ENCODE measurements at places on chromosomes 7 and 10.

DNA sequence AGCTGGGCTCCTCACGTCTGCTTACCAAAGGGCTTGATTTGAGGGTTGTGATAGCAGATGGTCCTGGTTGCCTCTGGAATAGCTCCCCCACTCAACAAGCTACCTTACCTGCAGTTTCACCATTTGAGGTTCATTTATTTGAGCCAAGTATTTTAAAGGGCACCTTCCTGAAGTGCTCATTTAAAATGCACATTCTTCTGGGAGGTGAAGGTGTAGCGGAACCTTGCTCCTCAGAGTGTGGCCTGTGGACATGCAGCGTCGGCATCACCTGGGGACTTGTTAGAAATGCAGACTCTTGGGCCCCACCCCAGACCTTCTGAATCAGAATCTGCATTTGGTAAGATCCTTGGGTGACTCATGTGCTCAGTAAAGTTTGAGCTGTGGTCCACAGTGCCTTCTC lies 2.3 kb downstream of the CDH23 start:
- no peak for DNase-seq

GRCh38 chr10:79034271-79034876 lies 34.4 kb upstream of the ZMIZ1 start:
- no peak for DNase-seq

- no peak for DNase-seq
These were observed 665.6 kb downstream of the MAGI2 start for GRCh38 chr7:78787854-78788253.

DNA sequence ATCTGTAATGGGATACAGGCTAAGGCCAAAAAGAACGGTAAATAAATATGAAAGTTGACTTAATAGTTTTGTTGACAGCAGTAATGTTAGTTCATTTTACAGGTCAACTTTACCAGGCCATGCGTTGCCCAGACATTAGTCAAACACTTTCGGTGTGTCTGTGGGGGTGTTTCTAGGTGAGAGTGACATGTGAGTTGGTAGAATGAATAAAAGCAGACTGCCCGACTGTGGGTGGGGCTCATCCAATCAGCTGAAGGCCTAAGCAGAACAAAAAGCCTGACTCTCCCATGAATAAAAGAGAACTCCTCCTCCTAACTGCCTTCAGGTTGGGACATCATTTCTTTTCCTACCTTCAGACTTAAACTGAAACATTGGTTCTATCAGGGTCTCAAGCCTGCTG lies 132.3 kb downstream of the MTPAP start:
- DNase-seq = no peak

DNA sequence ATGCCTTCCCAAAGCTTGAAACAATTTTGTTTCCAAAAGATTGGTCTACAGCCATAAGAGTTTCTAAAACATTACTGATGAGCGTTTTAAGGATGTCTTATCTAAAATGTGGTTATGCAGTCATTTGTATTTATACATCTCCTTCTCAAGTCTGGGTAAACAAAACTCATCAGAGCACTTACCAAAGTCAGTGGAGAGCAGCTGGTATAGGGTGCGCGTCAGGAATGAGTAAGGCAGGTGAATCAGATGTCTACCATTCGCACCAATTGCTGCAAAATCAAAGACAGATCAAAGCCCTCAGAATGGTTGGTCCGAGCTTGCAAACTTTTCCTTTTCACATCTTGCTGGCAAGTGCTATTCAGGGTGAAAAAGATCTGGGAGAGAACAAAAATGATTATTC lies 65.6 kb upstream of the FAM171A1 start:
- no peak for DNase-seq

- no peak for DNase-seq
These were observed 16.9 kb downstream of the VENTX start for GRCh38 chr10:133254421-133255120.

- DNase-seq = no peak
These were observed 473.7 kb downstream of the TYW1 start for GRCh38 chr7:67470256-67470751.

GRCh38 chr10:44995914-44996669 lies 4.6 kb upstream of the ZNF22 start:
- no peak for DNase-seq

GRCh38 chr7:68706291-68706690 lies 892.0 kb upstream of the AUTS2 start:
- no peak for DNase-seq

- peak; percentile 9 for DNase-seq
These were observed 535.5 kb downstream of the GPAM start for GRCh38 chr10:111648046-111648445.

DNA sequence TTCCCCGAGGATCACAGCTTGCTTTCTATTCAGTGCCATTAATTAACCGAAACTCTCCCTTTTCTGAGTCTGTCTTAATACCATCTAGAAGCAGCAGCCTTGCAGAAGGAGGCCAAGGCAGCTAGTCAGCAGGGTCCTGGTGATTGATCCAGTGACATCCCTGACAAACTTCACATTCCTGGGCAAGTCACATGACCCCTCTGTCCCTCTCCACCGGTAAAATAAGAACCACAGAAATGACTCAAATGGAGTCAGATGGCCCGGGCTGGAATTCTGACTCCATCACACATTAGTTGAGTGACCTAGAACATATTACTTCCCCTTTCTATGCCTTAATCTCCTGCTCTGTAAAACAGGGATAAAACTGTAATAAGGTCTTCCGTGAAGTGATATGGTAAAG lies 17.2 kb upstream of the ACSL5 start:
- DNase-seq = no peak

DNA sequence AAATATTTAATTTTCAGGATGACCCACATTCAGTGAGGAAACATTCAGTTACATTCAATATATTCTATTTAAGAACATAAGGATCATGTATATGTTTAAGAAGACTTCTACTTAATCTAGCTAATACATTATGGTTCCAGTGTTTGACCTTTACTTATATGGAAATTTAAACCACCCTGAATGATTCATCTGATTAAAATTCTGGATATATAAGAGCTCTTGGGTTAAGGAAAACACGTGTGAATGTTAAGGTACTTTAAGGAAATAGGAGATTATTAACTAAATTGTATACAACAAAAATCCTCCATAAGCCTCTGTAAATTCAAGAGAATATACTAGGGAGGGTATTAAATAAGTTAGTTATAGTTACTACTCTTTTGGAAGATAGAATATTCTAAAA lies 40.9 kb downstream of the HDAC9 start:
- no peak for DNase-seq

GRCh38 chr7:95922191-95922590 lies 149.8 kb downstream of the DYNC1I1 start:
- no peak for DNase-seq

- DNase-seq = no peak
These were observed 109.4 kb downstream of the ADARB2 start for GRCh38 chr10:1627945-1628344.

DNA sequence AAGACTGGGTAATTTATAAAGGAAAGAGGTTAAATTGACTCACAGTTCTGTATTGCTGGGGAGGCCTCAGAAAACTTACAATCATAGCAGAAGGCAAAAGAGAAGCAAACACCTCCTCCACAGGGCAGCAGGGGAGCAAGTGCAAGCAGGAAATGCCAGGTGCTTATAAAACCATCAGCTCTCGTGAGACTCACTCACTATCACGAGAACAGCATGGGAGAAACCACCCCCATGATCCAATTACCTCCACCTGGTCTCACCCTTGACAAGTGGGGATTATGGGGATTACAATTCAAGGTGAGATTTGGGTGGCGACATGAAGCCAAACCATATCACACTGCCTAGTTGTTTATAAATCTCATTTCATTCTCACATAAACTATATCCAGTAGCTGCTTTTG lies 28.0 kb upstream of the CPN1 start:
- no peak for DNase-seq

DNA sequence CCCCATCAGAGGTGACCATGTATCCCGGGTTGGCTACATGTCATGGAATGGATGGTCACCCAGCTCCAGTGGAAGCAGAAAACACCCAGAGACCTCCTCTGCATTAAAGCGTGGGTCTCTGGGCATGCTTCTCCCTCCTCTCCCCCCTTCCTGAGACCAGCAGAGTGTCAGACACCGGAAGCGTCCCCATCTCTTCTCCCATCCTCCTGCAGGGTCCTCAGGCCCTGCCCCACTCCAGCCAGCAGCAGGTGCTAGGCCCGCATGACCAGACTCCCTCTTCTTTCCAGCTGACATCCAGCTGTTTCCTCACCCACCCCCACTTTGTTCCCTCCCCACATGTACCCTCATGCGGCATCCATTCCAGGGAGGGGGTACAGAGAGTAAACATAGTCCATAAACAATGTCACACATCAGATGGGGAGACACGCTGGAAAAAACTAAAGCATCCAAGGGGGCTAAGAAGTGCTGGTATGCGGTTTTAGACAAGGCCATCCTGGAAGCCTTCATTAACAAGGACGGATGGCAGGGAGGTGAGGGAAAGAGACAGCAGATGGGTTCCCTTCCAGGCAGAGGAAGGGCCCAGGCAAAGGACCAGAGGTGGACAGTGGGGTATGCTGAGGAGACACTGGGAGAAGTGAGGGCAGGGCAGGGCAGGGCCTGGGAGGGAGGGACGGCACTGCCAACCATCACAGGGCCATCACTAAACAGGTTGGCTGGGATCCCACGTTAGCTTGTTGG lies 12.5 kb upstream of the SLC18A3 start:
- DNase-seq = no peak

DNA sequence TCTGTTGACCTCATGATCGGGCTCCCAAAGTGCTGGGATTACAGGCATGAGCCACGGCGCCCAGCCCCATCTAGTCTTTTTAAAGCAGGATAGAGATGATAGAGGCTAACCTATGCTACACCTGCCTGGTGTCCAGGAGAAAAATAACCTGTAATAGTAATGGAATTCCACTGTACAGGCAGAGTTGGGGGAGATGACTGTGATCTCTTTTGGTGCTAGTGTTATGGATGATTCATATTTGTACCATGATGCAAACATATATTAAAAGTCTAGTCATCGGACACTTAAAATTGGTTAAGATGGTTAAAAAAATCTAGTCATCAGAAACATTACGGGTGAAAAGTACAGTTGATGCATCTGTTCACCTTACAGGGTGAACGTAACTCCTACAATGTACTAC lies 6.1 kb upstream of the SAR1A start:
- DNase-seq = no peak

DNA sequence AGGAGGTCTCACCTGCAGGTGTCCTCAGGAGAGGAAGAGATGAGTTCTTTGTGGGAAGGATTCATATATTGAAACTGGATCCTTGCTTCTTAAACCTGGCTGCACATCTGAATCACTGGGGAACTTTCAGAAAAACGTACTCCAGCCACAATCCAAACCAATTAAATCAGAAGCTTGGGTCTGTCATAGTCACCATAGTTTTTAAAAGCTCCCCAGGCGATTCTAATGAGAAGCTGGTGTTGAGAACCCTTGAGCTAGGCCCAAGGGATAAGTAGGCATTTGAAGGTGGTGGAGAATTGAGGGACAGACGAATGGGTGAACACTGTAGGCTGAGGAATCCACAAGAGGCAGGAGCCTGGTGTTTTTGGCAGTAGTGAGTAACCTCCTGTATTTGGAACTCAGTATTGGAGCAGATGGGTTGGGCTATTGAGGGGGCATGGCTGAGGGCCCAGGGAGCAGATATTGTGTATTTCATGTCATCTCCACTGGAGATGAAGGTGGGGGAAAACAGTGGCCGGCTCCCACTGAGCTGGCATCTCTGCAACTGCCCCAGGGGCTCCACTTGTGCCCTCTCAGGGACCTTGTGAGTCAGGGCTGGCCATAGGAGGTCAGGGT lies 14.5 kb downstream of the ADCYAP1R1 start:
- no peak for DNase-seq

Measured in HFFc6 (cell line).